ENCODE measurements at places on chromosomes 12 and 14.

GRCh38 chr12:132018193-132018916 is 68.6 kb downstream of the EP400 start:
- DNase-seq = no peak

DNA sequence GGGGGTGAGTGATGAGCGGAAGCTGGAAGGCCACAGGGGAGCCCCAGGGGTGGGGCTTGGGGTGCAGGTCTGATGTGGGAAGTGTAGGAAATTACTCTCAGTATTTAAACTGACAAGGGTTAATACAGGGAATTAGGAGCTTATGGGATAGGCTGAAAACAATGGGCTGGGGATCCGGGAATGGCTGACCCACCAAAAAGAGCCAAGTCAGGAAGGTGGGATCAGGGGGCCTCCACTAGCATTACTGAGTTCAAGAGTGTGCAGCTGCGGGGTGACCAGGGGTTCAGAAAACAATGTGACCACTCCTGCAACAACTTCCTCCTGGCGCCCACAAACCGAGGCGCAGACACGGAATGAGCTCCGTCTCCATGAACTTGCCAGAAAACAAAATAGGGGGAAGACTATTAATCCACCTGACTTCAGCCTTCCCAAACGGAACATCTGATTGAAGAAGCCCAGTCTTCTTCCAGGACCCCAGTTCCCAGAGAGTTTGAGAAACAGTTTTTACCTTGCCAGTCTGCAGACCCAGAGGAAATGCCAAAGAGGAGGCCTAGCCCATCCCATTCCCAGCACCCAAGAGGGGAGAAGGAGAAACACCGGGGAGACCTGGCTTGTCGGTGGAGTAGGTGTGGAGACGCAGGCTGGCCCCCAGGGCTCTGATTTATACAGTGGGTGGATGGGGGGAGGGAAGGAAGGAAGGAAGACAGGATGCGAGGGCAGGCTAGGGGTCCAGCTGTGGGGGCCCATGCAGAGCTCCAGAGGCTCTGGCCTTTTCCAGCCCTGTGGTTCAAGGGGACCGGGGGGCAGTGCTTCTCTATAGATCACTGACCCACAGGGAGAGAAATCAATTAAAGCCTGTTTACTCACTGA is 16.5 kb upstream of the YY1 start:
- DNase-seq = no peak

DNA sequence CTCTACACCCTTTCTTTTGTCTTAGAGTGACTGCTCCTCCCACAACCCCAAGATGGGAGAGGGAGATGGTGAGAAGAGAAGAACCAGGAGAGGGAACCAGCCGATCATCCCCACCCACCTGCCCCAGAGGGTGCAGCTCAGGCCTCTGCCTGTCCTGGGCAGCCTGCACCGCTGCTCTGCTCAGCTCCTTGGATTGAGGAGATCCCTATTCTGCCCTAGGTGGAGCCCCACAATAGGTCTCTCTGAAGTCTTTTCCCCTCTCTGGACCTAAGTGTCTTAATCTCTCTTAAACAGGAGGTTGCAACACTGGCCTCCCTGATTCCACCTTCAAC is 2.2 kb downstream of the ANKRD33 start:
- no peak for DNase-seq

GRCh38 chr12:76277480-76277879 is 70.7 kb downstream of the BBS10 start:
- DNase-seq = no peak

DNA sequence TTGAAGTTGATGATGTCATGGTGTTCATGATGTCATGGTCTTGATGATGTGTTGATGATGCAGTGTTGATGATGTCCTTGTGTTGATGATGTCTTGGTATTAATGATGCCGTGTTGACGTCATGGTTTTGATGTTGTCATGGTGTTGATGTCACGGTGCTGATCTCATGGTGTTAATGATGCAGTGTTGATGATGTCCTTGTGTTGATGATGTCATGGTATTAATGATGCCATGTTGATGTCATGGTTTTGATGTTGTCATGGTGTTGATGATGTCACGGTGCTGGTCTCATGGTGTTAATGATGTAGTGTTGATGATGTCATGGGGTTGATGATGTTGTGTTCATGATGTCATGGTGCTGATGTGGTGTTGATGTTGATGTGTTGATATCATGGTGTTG is 48.0 kb upstream of the RIMBP2 start:
- no peak for DNase-seq

DNA sequence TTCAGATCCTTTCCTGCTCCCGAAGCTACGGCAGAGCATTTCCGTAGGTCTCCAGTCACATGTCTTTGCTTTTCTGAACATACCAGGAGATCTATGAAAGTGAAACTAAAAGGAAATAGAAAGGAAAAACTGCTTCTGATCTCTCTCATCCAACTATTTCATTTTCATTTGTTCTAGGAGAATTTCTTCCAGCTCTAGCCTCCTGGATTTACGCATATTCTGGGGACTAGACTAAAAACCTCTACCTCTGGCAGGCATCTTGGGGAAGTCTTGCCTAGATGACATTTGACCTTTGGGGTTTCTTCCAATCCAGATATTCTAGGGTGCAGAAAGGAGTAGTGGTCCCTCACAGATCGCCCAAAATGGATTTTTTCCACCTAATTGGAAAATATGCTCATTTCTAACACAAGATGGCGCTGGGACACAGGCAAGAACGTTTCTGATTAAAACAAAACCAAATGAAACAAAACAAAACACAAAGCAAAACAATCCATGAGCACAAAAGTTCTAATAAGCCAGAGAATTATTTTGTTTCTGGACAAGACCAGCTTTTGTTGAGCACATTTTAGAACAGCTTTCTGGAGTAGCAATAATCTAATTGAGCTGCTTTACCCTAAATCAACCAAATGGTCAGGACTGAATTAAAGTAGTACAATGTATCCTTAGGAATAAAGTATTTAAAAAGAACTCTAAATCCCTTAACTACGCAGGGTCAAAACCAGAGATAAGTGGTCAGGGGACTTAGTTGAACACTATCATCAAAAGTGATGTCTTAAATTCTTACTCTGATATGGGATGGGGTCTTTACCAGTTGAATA is 12.3 kb upstream of the PARP11 start:
- no peak for DNase-seq

DNA sequence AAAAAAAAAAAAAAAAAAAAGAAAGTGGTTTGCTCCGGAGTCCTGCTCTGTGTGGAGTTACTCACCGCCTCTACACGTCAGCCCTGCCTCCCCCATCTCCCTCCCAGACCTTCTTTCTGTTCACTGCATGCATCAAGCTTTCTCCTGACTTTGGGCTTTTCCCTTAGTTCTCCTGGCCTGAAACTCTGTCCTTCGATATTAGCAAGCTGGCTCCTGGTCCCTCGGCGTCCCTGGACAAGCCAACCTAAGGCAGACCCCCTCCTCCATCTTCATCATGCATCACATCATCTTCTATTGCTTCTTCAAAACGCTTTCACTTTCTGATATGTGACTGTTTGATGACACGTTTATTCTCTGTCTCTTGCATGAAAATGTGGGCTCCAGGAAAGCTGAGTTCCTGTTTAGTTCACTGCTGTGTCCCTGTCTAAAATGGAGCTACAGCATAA is 40.6 kb downstream of the SLC15A4 start:
- DNase-seq = no peak

GRCh38 chr12:56884421-56884820 is 49.8 kb downstream of the SDR9C7 start:
- no peak for DNase-seq

DNA sequence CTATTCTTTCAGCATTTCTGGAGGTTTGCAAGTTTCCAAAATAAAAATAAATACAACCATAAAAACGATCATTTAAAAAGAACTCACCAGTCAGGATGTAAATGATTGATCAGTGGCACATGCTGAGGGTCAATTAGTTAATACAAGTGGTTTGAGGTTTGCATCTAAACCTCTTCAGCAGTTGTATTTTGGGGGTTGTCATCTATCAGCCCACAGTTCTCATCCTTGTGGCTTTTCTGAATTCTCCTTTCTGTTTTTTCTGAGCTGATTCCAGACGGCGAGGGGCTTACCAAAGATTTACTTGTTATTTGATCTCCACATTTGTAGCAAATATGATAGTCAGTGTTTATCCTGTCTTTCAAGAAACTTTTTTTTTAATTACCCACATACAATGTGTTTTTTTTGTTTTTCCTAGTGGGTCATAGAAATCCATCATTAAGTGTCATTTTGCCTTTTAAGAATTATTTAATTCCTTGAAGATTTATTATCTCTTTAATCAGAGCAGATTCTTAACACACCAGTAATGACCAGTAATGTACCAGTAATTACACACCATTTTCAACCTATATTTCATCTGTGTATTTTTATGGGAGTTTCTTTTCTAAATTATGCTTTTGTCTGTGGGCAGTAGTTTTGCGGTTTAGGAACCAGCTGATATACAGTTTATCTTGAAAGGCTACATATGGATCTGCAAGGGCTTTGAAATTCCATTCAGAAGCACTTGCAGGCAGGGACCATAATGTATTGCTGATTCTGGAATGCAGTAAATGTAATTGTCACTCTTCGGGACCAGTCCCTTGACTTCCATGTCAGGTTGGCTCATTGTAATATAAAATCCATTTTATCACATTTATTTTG is 56.3 kb upstream of the DAAM1 start:
- DNase-seq = no peak

DNA sequence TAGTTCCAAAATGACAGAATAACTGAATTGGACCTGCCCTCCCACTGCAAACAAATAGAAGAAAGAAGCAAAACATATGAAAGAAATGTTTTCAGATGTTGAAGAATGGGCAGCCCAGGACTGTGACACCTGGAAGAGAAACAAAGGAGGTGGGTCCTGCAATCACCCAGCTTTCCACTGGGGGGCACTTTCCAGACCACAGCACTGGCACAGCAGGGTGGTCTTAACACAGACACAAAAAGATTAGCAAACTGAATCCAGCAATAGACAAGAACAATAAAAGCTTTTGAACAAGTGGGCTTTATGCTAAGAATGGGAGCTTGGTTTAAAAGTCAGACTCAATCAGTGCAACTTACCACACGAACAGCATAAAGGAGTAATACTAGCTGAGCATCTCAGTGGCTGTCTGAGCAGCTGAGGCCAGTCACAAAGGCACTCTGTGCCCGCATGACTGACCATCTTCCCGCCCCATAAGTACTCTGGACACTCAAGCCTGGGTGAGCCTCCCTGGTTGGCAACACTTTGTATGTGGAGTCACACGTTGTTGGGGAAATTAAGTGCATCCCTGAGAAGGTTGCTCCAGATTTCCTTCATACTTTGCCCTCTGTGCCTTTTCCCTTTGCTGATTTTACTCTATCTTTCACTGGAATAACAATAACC is 27.7 kb downstream of the JKAMP start:
- no peak for DNase-seq

DNA sequence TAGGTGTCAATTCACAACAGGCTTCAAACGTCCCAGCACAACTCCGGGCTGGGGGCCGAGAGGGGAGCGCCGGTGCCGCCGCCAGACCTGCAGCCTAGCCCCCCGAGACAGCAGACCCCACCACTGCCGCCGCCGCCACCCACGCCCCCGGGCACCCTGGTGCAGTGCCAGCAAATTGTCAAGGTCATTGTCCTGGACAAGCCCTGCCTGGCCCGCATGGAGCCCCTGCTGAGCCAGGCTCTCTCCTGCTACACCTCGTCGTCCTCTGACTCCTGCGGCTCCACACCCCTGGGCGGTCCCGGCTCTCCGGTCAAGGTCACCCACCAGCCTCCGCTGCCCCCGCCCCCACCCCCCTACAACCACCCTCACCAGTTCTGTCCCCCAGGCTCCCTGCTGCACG is 39.4 kb downstream of the SLC6A12 start:
- DNase-seq = no peak

DNA sequence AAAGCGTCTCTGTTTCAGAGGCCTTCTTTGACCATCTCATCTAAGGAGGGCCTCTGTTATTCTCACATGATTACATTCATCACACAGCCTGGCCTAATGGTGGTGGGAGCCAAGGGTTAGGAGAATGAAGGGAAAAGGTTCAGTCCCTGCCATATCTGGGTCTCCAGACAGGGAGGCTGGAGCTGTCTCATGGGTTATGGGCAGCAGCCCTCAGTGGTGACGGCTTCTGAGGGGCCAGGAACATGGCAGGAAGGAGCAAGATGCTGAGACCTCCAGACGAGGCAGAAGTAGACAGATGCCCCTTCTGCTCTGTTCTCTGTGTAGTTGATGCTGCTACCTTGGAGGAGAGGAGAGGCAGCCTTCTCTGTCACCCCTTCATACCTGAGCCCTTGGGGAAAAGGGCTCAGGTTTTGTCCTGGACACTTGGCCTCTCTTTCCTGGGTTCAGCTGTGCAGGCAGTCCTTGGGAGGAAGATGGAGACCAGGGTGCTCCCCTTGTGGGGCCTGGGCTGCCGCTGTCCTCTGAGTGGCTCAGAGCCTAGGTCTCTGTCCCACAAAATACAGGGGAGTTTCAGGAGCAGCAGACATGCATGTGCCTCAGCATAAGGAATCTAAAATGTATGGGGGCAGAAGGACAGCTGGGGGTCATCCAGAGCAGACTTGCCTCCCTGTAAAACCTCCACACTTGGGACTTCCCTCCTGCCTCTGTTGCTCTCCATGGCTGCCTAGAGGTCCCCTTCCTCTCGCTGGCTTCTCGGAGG is 3.6 kb downstream of the IFI27L2 start:
- no peak for DNase-seq

- DNase-seq = no peak
Observed at GRCh38 chr12:46533723-46534122, 161.2 kb upstream of the SLC38A2 start.

DNA sequence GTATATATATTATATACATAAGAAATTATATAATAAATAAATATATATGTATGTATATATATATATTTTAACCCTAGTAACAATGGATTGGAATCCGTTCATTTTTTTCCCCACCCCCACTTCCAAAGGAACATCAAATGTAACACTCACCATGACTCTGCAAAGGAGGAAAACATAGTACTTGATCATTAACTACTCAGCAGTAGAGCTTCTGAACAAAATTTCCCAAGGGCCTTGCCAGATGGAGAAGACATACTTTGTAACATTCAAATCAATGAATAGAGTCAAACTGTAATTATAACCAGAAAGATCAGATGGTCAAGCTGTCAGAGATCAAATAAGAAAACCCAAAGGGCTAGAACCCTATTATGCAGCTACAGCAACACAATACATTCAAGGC is 126.0 kb upstream of the CNTN1 start:
- DNase-seq = no peak

DNA sequence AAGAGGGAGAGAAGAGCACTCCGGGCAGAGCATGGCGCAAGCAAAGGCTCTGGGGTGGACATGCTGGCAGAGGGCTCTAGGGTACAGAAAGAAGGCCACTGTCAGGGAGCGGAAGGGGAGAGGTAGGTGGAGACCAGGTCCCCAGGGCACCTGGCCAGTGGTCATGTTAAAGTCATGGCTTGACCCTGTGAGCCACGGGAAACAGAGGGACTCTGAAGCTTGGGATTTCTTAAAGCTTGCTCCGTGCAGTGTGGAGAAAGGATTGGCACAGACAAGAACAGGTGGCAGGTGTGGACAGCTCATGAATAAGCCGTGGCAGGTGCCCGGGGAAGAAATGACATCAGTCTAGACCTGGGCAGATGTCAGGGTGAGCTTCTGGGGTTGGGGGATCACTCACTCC is 413.8 kb downstream of the BCL11B start:
- no peak for DNase-seq

DNA sequence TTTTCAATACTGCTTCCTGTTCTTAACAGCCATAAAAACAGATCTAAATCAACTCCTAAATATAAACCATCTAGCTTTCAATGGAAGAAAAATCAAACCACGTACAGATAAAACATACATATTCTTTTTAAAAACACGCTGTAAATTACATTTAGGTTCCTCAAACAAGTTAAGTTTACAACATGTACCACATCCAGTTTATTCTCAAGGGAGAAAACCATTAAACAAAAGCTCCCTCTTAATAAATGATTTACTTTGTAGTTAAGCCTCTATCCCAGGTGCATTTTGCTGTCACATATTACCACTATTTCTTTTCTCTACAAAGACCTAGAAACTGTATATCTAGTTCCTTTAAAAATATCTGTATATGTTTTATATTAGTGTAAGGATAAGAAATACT is 3.1 kb downstream of the NUMB start:
- no peak for DNase-seq

All from stimulated activated CD8-positive, alpha-beta memory T cell treated with anti-CD3 and anti-CD28 coated beads, Interleukin-15, amount 100 ng/mL, for 1 hour (primary cell).